ENCODE measurements at places on chromosomes 3 and 15.

- DNase-seq: no peak
These were observed 50.8 kb downstream of the RFTN1 start for GRCh38 chr3:16462679-16463078.

GRCh38 chr3:36075491-36075890 is 304.8 kb upstream of the STAC start:
- DNase-seq: no peak

GRCh38 chr15:45555934-45556608 is 31.1 kb upstream of the BLOC1S6 start:
- DNase-seq: no peak

DNA sequence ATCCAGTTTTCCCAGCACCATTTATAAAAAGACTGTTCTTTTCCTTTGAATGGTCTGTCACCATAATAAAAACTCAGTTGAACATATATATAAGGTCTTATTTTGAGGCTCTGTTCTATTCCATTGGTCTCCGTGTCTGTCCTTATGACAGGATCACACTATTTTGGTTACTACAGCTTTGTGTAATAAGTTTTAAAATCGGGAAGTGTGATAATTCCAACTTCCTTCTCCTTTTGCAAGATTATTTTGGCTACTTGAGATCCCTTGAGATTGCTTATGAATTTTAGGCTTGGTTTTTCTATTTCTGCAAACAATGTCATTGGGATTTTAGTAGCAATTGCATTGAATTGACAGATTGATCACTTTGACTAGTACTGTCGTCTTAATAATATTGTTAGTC is 35.7 kb downstream of the SACM1L start:
- DNase-seq: no peak

DNA sequence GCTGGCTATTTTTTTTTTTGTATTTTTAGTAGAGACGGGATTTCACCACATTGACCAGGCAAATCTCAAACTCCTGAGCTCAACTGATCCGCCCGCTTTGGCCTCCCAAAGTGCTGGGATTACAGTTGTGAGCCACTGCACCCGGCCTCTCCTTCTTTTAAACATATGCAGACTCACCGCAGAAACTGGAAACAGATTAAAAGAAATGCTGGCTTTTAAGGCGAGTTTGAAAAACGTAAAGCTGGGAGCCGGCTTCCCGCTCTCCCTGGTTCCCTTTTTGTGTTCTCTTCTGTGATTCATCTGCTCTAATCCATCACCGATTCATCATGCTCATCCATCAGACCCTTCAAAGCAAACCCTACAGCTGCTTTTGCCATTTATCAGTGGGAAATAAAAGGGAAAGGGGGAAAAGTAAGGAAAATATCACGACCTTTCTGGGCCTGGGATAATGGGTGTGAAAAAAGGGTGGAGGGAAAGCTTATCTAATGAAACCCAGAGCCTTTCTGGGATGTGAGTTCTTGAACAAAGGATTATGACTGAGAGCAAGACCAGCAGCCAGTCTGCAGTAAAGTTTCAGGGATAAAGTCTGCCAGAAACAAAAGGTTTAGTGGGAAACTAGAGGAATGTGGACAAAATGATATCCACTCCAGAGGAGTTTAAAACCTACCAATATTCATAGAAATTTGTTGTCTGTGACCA is 92.3 kb upstream of the LRIG1 start:
- no peak for DNase-seq

DNA sequence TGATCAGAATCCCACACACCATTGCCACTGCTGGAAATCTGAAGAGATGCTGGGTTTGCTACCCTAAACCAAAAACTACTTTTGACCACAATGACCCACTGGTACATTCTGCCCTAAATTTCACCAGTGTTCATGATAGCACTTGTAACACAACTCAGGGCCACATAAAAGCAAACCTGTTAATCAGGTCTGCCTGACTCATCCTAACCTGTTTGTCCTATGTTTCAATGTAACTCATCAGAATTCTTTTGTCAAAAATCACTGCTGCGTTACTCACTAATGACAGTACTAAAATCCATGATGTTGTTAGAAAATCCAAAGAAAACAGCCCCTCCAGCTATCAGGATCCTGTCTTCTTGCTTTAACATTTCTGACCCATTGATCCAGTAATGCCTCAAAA is 55.6 kb upstream of the XCR1 start:
- no peak for DNase-seq

- DNase-seq: no peak
These were observed 300.7 kb upstream of the ROBO1 start for GRCh38 chr3:80068459-80068858.

- no peak for DNase-seq
These were observed 12.3 kb upstream of the GFM1 start for GRCh38 chr3:158631981-158632380.

DNA sequence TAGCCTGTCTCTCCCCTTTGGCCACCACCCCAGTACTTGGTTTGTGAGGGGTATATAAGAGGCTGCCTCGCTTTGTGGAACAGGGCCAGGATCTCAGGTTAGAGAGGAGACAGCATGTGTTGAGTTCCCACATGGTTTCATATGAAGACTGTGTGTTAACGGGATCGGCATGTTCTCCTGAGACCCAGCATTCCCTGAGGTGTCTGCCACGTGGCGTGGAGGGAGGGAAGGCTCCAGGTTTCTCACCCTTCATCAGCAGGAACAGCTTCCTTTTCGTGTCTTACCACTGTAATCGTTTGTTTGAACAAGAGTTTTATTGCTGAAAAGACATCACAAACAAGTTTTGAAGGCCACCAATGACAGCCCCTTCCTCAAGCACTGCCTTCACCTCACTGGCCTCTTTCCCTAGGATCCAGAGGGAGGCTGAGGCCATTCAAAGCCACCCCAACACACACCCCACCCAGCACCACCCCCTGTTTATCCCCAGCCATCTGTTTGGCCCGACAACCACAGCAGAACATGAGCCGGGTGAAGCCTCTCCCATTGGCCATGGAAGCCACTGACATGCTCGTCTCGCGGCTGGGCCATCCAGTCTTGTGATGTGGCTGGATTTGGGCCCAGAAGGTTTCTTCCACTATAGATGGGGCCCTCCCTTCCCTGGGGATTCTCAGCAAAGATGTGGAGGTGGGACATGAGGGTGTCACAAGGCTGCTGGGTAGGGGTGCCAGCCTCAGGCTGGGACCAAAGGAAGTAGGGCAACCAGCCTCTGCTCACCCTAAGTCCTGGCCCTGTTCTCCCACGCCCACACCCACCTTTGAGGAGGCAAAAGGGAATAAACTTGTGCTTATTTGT is 10.0 kb downstream of the BHLHE40 start:
- no peak for DNase-seq

GRCh38 chr15:94346282-94346681 is 114.9 kb downstream of the MCTP2 start:
- DNase-seq: no peak

DNA sequence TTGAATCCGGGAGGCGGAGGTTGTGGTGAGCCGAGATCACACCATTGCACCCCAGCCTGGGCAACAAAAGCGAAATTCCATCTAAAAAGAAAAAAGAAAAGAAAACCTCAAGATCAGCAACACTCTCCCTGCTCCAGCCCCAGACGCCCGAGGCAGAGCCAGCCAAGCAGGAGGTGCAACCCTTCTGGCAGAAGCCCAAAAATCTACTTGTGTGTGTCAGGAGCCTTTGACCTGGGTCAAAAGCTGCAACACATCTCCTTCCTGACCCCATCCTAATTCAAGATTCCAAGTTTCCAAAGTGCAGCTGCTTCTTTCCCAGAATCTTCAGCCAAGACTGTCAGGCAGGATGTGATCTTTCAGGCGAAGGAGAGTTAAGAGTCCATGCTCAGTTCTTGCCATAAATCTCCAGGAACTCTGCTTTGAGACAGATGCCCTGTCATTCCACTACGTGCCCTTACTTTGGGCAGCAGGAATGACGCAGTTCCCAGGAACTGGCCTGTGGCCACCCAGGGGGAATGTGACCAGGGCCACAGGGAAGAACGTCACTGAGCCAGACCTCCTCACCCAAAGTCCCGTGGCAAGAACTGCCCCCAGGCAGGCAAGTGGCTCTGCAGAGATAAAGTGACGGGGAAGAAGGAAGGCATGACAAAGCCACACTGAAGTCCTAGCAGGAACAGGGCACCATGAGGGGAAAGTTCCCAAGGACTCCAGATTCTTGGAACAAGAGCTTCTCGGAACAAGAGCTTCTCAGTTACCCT is 39.4 kb downstream of the SH3BP5 start:
- DNase-seq: no peak

DNA sequence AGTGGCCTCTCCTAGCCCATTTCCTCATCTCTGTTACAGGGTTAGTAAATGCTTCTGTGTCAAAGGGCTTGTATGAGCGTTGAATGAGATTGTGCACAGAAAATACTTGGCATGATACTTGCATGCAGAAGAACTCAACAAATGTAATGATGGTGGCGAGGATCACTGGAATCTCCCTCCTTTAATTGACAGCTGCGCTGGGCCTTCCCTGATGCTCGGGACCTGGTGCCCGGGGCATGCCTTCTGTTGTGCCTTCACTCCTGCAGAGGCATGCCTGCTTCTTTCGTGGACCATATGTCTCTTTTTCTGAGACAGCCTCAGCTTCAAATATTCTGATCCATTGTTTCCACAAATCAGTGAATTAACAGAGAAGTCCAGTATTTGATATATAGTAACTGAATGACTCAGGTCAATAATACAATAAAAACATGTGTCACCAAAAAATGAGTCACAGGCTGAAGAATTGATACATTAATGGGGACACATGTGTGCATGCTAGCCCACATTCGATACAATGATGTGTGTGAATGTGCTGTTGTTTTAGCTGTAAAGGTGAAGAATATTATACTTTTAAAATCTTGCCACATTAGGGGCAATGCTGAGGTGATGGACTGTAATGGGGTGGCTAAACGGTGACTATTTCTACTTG is 243.3 kb upstream of the TBL1XR1 start:
- DNase-seq: no peak

- DNase-seq: no peak
These were observed 31.9 kb downstream of the ACAN start for GRCh38 chr15:88835119-88835518.

DNA sequence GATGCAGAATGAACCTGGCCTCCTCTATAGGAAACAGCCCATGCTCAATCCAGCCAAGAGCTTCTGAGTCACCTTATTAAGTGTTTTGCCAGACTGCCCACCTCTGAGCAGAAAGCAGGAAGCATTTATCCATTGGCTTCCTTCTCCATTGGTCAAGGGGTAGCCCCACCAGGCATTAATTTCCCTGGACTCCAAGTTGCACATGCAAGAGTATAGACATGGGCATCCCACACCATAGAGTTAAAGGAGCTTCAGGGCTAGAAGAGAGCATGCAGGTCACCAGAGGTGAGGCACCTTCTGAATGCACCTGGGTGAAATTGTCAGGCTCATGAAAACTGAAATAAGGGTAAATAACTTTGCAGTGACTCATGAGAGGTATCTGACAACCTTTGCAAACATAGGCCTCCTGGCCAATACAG is 230.8 kb upstream of the STAC start:
- peak; percentile 12 for DNase-seq

- no peak for DNase-seq
These were observed 91.0 kb downstream of the XXYLT1 start for GRCh38 chr3:195179776-195180489.

DNA sequence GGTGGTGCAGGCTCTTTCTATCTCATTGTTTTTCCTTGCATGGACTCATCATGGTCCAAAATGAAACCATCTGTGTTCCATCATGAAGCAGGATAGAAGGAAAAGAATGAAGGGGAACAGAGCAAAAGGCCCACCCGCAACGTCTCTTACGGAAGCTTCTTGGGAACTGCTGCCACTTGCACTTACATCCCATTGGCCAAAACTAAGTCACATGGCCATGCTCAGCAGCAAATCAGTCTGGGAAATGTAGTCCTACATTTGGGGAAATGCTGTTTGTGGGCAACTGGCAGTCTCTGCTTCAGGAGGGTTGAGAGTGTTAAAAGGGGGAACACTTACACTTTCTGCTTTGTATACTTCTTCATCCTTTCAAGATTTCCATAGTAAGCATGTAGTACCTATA is 191.6 kb downstream of the SV2B start:
- DNase-seq: peak; percentile 16

DNA sequence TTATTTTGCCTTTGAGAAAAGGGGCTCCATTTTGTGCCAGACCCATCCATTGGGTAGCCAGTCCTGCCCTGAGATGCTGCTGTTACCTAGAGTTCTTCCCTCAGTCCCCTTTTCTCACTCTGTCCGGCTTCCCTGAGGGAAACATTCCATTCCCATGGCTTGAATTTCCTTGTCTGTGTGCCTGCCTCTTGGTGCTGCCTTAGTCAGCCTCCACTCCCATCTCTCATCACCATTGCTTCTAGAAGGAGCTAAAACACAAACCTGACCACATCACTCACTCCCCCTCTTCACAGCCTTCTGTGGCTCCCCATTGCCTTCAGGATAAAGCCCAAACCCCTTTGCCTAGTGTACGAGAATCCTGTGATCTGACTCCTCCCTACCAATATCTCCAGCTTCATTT is 25.2 kb upstream of the C2CD4B start:
- DNase-seq: no peak

GRCh38 chr15:81263477-81263876 is 60.5 kb downstream of the STARD5 start:
- DNase-seq: no peak

- no peak for DNase-seq
These were observed 332.7 kb upstream of the LRRFIP2 start for GRCh38 chr3:37506956-37507535.

GRCh38 chr3:37510755-37511154 is 336.4 kb upstream of the LRRFIP2 start:
- DNase-seq: no peak

DNA sequence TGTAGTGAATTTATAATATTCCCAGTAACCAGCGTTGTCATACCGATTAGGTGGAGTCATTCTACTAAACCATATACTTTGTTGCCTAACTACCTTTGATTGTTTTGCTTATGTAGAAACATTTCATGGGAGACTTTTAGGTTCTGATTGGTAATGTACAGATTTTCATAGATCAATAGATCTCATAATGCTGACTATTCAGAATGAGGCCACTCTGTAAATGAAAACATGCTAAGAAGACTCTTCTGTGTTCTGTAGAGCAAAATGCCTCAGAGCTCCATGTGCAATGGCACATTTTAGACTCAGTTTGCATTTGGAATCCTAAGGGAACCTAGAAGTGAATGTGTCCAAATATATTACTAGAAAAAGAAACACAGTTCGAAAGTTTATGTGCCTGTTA is 20.0 kb downstream of the CBLB start:
- DNase-seq: no peak

GRCh38 chr3:194404365-194405140 is 5.5 kb upstream of the GP5 start:
- peak; percentile 29 for DNase-seq

DNA sequence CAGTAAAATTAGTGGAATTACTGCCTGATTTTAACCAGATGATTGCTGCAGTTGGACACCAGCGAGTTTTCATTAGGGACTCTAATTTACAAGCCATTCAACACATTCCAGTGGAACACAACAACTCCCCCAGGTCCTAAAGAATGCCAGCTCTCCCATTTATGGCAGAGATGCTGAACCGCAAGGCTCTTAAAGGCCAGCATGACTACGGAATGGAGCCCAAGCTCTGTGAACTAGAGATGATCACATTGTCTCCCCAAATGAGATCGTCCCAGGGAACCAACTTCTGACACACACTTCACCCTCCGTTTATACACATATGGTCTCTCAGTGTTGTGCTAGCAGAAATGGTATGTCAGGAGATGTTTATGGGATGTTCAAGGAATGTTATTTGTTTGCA is 446.2 kb upstream of the NR2F2 start:
- DNase-seq: peak; percentile 10

- no peak for DNase-seq
These were observed 88.4 kb upstream of the PLSCR4 start for GRCh38 chr3:146339349-146339748.

- no peak for DNase-seq
These were observed 93.0 kb upstream of the SNRPA1 start for GRCh38 chr15:101388046-101388445.

GRCh38 chr15:91562698-91563097 is 290.8 kb upstream of the SLCO3A1 start:
- no peak for DNase-seq
